GDM1 (cell line): ENCODE measurements at places on chromosomes 6 and 20.

- DNase-seq, result no peak
Measured at GRCh38 chr6:150753371-150754064, 112.0 kb upstream of the MTHFD1L start.

DNA sequence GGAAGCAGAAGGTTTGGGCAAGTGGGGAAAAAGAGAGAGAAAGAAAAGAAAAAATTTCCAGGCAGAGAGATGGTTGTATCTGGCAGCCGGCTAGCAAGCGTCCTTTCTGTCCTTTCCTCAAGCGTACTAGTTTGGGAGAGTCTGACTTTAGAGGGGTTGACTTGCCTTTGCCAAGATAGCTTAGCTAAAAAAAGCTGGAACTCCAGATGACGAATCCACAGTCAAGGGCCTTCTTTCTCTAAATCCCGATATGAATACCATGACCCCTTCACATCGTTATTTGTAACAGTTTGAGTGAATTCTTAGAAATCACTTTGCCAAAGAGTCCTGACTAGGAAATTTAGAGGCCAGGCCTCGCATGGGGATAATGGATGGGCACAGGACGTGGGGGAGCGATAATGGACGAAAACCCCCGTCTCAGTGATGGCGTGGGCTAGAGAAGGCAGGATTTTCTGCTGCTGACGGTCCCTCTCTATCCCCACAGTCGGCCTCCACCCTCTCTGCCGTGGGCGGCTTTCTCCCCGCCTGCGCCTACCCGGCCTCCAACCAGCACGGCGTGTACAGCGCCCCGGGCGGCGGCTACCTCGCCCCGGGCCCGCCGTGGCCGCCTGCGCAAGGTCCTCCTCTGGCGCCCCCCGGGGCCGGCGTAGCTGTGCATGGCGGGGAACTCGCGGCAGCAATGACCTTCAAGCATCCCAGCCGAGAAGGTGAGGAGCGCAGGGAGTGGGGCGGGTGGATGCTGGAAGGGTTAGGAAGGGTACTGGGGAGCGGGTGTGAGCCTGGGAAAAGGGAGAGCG is 3.5 kb downstream of the PAX1 start:
- no peak for DNase-seq

- no peak for DNase-seq
Measured at GRCh38 chr6:15044146-15044882, 201.6 kb upstream of the JARID2 start.

GRCh38 chr6:32047084-32047478 is 8.9 kb downstream of the CYP21A2 start:
- no peak for DNase-seq

- no peak for DNase-seq
Measured at GRCh38 chr6:170209354-170210025, 81.4 kb downstream of the DLL1 start.

DNA sequence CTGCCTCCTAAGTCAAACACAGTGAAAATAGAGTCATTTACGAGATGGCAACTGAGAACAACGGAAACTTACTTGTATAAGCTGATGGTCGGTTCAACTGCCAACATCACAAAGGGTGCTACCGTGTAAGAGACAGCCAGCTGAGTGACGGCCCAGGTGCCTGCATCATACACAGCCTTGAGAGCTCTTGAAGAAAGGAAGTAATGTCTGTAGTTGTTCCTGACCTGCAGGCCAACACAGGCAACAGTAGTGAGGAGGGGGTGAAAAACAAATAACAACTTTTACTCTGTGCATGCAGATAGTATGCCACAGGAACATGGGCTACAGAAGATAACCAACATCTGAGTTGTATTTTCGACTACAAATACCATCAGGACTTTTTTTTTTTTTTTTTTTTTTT is 102.7 kb downstream of the MBOAT1 start:
- DNase-seq, result no peak

DNA sequence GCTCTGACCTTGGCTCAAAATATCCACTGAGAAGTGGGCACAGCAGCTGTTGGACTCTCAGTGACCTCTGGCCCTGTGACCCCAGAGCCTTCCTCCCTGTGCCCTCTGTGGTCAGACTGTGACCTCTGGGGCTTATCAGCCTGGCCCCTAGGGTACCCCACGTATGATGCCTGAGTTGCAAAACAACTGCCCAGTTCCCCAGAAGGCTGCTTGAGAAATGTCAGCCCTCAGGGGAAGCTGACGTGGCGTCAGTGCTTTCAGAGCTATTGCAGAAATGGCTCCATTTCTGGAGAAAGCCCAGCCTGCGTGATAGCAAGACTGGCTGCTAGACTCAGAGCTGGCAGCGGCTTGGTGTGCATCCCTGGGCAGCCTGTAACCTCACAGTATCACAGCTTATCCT is 31.5 kb upstream of the TGM2 start:
- DNase-seq, result no peak

GRCh38 chr6:108728826-108729225 is 119.4 kb upstream of the ARMC2 start:
- DNase-seq, result no peak

DNA sequence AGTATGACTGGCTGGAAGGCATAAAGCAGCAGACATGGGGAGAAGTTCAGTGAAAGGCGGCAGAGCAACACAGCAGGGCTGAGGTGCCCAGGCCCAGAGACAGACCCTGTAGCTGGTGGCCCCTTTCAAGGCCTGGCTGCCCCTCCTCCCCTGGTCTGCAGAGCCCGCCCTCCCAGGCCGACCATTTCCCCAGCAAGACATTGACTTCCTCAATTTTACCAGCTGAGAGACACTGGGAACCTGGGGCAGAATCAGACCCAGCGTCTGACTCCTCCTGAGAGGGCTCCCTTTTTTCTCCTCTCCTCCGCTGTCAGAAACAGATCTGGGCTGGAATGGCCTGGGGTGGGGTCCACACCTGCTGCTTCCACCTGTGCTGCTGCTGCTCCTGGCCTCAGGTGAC is at the start of gene TREML4:
TSS of gene TREML4 (plus strand) at position 254 of the 400 bp plus-strand sequence. CDS start at position 333, 79 bp downstream.
- DNase-seq, result no peak

DNA sequence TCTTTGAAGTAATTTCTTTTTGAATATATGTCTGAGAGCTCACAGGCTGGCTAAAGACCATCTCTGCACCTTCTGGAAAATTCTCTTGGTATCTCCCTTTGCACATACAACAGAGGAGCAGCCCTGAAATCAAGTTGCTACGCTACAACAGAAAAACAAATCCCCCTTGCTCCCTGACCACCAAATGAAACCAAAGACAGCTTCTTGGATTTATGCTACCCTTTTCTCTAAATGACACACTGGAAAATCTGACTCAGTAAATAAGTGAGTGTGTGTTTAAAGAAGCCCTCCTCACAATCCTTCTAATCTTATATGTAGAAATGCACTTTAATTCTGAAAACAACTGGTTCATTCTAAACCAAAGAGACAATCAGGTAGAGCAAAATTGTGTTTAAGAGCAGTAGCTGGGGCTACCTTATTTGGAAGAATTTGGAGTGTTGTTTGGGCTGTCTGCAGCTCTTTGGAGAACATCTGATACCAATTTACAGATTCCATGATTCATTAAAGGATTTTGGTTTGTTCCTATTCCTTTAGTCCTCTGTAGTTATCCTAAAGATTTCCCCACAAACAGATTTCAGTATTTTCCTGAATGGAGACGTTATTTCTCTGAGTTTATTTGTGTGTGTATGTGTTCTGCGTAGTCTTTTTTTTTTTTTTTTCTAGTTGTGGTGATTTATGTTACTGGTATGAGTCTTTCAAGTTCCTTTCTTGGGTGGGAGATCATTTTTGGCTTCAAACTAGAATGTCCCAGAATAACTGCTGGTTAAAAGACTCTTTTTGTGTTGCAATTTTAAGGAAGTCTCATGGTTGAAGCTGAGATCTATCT is 36.4 kb upstream of the UTRN start:
- DNase-seq, result no peak
